ENCODE measurements at places on chromosomes 5 and 9. TPM values are rescaled to one million over a fixed set of nuclear protein-coding genes. Genes with fewer than 3 reads are reported as not detected.
A peak's percentile ranks its signal among the peaks of the same experiment; 100 is the strongest.

- no peak for DNase-seq
Observed at GRCh38 chr5:8644377-8644776, 775.4 kb downstream of the MTRR start.

The CATSPER3 gene
- total RNA-seq = 1.2 TPM

GRCh38 chr9:115978091-115978490, 175.5 kb upstream of the PAPPA start:
- DNase-seq = no peak

DNA sequence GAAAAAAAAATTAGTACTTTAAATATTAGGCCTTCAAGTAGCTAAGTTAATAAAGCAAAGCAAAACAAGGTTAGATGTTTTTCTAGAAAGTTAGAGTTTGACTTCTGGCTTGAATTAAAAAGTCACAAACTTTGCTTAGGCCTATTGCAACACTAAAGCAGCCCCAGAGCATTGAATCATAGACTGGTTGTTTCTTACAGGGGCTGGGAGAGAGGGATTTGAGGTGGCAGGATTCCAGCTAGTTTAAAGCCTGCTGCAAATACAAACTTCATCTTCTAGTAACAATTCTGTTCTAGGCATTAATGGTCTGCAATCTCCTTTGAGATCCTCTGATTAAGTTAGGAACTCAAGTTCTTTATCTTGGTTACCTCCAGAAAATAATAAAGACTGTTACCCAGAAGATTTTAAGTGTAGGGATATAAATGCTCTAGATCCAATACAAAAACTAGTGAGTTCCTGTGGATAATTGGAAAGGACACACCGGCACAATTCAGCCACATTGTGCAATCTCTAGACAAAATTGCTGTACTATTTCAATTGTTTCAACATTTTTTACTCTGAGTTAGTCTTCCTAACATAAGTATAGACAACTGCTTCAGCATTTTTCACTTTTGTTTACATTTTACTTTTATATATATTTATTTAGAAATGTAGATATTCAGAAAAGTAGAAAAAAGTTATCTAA, 12.6 kb downstream of the OR13C5 start:
- no peak for DNase-seq

GRCh38 chr5:56460195-56460546, 227.0 kb upstream of the ANKRD55 start:
- DNase-seq = no peak

The ACTBL2 gene
- not detected for total RNA-seq

DNA sequence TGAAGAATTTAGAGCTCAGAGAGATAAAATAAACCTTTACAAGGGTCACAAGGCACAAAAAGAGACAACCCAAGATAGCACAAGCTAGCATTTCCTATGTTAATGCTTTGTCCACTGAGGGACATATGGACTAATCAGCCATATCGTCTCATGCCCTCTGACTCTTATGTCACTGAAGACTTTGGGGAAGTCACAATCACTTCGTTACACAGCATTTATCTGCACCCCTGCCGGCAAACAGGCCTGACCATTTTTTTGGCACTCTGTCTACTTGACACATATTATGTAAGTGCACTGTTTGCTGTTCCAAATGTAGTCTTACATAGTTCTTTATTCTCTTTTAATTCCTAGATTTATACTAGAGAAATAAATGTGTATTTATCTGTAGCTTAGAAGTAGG, 13.9 kb upstream of the BNC2 start:
- DNase-seq = no peak

The DMRT3 gene
- 0.16 TPM for total RNA-seq

The RORB gene
- total RNA-seq = 52.4 TPM

- no peak for DNase-seq
Observed at GRCh38 chr5:137136991-137137632, 362.0 kb downstream of the SPOCK1 start.

DNA sequence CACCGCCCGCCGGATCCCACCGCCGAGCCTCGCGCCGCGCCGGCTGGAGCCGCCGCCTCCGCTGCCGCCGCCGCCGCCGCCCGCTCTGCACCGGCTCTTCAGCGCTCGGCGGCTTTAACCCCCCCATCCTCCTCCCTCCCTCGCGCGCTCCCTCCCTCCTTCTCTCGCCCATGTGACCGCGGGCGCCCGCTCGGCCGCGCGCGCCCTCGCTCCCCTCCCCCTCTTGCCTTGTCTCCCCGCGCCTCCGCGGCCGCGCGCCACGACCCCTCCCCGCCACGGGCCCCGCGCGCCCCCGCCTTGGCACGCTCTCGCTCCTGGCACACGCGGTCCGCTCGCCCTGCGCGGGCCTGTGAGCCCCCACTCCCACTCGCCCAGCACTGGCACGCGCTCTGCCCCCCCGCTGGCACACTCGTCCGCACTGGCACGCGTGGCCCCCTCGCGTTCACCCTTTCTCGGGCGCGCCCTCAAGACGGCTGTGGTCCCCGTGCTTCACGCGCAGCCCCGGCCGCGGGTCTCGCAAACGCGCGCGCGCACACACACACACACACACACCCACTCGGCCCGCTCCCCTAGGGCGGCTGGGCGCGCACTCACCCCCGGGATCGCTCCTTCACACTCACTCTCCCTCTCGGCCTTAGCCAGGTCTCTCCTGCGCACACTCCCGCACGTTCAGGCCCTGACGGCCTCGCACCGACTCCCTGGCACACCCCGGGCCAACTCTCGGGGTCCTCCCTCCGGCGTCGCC, at the start of gene CNTFR:
TSS of gene CNTFR (minus strand) at position 89 of the 745 bp plus-strand sequence. CDS start 20,743 bp downstream, outside the sequence.
- DNase-seq = peak; percentile 49

DNA sequence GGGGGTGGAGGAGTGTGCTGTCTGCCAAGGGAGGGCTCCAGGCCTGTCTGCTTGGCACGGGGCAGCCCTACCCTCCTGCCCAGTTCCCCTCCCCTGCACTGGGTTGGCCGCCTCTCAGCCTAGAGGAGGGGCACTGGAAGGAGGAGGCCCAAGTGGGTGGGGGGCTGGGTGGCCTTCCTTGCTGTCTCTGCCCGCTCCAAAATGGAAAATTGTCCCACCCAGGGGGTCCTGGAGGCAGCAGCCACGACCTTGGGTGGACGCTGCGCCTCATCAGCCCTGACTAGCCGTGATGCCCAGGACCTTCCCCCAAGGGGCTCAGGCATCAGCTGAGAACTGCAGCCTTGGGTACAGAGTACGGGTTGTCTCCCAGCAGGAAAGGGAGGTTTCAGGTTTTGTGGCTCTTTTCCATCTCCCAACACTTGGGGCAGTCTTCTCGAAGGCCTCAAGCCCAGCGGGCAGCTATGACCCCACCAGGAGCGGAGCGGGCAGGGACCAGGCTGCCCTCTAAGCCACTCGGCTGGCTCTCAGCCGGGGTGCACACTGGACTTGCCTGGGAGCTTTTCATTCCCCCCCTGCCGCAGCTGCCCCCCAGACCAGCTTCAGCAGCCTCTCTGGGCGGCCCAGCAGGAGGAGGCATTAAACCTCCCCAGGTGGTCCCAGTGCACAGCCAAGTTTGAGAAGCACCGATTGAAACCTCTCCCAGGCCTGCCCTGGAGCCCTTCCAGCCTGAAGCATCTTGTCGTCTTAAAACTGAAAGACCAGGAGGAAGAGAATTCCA, 20.6 kb downstream of the NTNG2 start:
- DNase-seq = no peak

The NPR3 gene
- total RNA-seq = 19.3 TPM

DNA sequence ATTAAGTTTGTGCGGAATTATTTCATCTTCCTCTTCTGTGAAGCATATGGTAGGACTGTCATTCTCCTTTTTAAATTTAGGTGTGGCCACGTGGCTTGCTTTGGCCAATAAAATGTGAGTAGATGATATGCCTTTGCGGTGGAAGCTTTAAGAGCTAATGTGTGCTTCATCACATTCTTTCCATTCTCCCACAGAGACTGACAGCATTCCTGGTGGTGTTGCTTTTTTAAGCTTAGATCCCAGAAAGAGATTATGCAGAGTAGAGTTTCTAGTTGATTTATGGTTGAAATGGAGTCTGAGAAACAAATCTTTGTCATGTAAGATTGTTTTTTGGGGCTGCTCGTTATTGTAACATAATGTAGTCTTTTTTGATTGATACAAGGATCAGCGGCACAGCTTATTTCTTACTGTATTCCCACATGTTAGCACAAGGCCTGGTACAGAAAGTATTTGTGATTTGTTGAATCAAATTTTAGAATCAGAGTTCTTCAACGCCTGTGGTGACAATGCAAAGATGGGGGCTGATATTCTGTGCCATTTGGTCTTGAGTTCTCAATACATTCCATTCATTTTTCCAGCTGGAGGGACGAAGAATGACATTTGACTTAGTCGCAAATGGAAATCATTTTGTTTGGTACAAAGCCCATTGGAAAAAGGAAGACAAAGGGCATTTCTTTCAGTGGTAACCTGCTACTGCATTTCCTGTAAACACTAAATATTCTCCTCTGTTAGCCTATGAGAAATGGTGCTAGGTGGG, 209.9 kb upstream of the VLDLR start:
- DNase-seq = no peak

- no peak for DNase-seq
Observed at GRCh38 chr5:120096413-120096812, 367.7 kb upstream of the PRR16 start.

- no peak for DNase-seq
Observed at GRCh38 chr9:114314881-114315722, 7.8 kb upstream of the ORM1 start.

- DNase-seq = peak; percentile 54
Observed at GRCh38 chr5:138725153-138725817, 27.9 kb upstream of the CTNNA1 start.

DNA sequence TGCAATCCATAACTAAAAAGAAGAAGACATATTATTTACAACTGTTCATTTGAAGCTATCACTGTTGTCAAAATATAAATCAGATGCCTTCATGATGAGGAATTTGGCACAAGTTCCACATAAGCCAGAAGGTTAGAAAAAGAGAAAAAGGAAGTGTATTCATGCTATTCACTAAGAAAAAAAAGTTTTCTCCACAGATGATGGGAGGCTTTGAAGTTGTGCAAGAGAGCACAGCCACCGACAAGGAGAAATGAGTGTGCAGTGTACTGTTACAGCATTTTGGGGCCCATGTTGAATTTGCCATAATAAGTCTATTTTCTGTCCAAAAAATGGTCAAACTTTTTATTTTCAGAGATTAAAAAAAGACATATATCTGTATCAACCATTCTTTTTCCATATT, 32.9 kb upstream of the IFNK start:
- DNase-seq = no peak

- peak; percentile 38 for DNase-seq
Observed at GRCh38 chr9:71647094-71647591, 121.2 kb downstream of the CEMIP2 start.

The DMRTA1 gene
- 0.62 TPM for total RNA-seq

The FBN2 gene
- total RNA-seq = 8.6 TPM

GRCh38 chr5:37836235-37836591, 3.6 kb downstream of the GDNF start:
- DNase-seq = no peak

GRCh38 chr5:133147815-133148567, 96.2 kb downstream of the HSPA4 start:
- no peak for DNase-seq

The LCN15 gene
- not detected for total RNA-seq

The SLIT3 gene
- 0.78 TPM for total RNA-seq

The HTR1A gene
- total RNA-seq = 18.2 TPM

The FREM1 gene
- 1.4 TPM for total RNA-seq
